ENCODE measurements at places on chromosomes 1 and 21.

GRCh38 chr1:53526451-53527101 is 67.4 kb downstream of the DMRTB1 start:
- DNase-seq, result no peak

- DNase-seq, result no peak
Observed at GRCh38 chr1:107953556-107953955, 11.4 kb downstream of the VAV3 start.

GRCh38 chr1:68178821-68179490 is 53.4 kb downstream of the WLS start:
- no peak for DNase-seq

DNA sequence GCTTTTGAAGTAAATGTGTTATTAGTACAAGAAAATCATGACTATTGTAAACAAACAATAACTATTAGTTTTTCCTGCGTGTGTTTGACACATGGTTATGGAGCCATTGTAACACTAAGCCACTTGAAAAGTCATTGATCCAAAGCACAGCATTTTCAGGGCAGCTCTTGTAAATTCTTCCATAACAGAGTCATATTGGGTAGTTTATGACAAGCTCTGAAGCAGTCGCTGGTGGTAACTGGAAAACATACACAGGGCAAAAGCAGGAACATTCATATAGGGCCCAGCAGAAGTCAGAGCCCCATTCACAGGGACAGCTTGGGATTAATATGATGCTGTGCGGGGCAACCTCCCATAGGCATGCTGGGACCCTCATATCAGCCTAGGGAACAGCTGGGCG is 483.2 kb upstream of the PTBP2 start:
- no peak for DNase-seq

- DNase-seq, result no peak
Observed at GRCh38 chr1:161307230-161307768, 2.5 kb downstream of the MPZ start.

DNA sequence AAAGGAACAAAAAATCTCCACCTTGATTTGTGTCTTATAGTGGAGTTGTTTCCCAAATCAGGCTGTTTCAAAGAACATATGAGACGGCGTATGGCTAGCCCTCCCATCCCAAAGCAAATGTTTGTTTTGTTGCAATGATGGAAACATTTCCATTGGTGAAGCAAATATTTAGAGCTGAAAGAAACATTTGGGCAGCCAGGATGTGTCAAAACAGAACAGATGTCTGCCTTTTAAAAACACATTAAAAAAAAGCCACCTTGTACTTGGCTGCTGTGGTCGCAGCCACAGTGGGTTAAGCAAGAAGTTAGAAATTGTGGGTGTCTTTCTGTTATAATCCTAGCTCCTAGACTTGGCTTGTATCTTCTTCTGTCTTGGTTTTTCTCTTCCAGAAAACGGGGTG is 116.3 kb downstream of the PEX14 start:
- DNase-seq, result no peak

DNA sequence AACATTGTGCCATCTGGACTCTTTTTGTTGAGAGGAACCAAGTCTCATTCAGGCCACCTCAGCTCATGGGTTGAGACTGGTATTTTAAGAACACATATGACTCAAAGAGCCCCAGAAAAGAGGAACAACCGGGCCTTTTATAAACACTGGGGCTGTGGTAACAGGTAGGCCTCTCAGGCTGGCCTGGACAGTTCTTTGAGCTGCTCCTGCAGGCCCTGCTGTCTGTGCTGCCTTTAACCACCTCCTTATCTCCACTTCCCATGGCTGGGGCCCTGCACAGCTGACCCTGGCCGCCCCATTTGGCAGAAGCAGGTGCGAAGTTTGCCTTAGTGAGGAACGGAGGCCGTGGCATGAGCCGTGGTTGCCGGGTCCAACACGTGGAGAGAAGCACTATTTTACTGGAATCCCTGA is 163.3 kb downstream of the RHOU start:
- DNase-seq, result no peak

DNA sequence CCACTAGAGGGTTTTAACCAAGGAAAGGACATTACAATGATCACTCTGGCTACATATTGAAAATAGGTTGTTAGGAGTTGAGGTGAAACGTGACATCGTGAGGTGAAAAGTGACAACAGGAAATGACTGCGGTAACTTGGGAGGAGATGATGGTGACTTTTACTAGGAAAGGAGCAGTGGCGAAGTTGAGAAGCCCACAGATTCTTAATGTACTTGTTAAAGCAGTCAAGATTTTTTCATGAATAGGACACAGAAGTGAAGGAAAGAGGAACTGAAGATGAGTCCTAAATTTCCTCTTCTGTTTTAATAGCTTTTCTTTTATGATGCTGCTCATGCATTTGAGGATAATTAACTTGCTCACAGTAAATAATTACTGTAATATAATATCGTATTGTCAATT is 59.5 kb downstream of the OMA1 start:
- no peak for DNase-seq

- no peak for DNase-seq
Observed at GRCh38 chr1:200771625-200772555, 33.2 kb downstream of the CAMSAP2 start.

DNA sequence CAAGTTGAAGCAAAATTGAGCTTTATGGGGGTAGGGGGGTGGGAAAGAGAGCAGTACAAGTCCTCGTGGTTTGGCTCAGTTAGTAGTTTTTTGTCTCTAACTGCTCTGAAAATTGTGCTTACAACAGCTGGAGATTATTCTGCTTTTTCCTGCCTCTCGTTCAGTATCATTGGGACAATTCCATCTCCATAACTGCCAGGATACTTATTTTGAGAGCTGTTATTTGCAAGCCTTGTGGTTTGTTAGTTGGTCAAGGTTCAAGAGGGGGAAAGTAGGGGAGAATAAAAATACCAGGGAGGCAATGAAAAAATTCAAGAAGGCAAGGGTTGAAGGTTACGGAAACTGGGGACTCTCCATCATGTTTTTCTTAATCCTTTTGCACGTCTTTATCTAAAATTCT is 811.8 kb upstream of the ADGRL2 start:
- DNase-seq, result no peak

GRCh38 chr1:201911826-201912571 is 23.3 kb downstream of the SHISA4 start:
- no peak for DNase-seq

DNA sequence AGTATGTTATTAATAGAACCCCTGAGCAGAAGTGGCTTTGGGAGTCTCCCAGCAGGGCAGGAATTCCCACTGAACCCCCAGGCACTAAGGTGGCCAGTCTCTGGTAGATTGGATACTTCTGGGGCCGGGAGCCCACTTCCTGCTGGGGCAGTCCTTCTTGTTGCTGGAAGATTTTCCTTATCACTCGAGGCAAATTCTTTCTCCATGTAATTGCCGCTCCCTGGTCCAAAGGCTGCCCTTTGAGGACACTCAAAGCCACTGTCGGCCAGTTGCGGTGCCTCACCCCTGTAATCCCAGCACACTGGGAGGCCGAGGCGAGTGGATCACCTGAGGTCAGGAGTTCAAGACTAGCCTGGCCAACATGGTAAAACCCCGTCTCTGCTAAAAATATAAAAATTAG is 22.6 kb upstream of the TNFRSF1B start:
- no peak for DNase-seq

- no peak for DNase-seq
Observed at GRCh38 chr1:161801955-161802354, 35.8 kb downstream of the ATF6 start.

DNA sequence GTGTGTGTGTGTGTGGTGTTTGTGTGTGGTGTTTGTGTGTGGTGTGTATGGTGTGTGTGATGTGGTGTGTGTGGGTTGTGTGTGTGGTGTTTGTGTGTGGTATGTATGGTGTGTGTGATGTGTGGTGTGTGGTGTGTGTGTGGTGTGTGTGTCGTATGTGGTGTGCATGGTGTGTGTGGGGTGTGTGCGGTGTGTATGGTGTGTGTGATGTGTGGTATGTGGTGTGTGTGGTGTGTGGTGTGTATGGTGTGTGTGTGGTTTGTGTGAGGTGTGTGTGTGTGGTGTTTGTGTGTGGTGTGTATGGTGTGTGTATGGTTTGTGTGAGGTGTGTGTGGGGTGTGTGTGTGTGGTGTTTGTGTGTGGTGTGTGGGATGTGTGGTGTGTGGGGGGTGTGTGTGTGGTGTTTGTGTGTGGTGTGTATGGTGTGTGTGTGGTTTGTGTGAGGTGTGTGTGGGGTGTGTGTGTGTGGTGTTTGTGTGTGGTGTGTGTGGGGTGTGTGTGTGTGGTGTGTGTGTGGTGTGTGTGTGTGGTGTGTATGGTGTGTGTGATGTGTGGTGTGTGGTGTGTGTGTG is 106.2 kb upstream of the ADAR start:
- no peak for DNase-seq

GRCh38 chr1:38872401-38873026 is 634 bp downstream of the MYCBP start:
- peak; percentile 18 for DNase-seq

- peak; percentile 44 for DNase-seq
Observed at GRCh38 chr1:87335175-87335884, 6.7 kb downstream of the LMO4 start.

- no peak for DNase-seq
Observed at GRCh38 chr21:45766501-45766900, 123.0 kb downstream of the PCBP3 start.

DNA sequence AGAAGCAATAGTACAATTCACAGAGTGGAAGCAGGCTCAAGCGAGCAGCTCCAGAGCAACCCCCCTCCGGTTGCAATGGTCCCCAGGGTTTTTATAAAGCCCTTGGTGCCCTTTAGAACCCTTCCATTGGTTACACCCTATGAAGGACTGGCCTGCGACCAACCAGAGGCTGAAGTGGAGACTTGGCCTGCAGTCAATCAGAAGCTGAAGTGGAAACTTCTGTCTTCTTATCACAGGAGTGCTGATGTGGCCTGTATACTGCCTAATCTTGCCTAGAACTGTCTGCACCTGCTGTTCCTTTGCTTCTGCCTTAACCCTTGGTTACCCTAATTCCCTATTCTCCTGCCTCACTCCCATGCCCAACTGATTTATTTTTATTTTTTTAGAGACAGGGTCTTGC is 15.4 kb upstream of the FRRS1 start:
- no peak for DNase-seq

DNA sequence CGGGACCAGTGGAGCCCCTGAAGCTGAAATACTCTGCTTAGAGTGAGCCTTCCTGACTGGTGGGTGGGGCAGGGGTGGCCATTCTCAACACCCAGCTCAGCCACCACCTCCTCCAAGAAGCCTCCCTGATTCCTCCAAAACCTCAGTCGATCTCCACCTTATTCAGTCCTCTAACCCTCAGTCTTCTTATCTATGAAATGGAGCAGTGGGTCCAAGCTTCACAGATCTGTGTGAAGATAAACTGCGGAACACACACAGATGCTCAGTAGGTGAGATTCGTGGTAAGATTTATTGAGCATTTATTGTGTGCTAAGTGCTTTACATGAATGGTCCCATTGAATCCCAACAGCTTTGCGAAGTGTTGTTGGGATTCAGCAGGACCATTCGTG is 93.1 kb upstream of the RUNX3 start:
- DNase-seq, result no peak

- no peak for DNase-seq
Observed at GRCh38 chr1:34822202-34822601, 29.4 kb downstream of the GJA4 start.

GRCh38 chr1:2555634-2556276 is 416 bp upstream of the TNFRSF14 start:
- DNase-seq, result no peak

DNA sequence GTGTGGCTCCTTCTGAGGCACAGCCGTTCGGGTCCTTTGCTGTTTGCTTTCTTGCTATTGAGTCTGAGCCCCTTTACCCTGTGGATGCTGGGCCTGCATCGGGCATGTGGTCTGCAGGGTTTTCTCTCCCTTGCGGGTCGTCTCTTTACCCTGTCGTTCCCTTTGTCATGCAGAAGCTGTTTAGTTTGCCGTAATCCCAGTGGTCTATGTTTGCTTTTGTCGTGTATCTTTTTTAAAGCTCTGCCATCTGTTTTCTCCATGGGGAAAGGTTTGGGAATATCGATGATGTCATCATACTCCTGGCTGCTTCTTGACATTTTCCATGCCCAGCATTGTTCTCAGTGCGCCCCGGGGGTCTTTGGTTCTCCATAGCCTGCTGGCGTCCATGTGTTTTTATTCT is 68.2 kb downstream of the AGPAT3 start:
- DNase-seq, result no peak

GRCh38 chr1:41696381-41696780 is 211.9 kb upstream of the EDN2 start:
- no peak for DNase-seq

DNA sequence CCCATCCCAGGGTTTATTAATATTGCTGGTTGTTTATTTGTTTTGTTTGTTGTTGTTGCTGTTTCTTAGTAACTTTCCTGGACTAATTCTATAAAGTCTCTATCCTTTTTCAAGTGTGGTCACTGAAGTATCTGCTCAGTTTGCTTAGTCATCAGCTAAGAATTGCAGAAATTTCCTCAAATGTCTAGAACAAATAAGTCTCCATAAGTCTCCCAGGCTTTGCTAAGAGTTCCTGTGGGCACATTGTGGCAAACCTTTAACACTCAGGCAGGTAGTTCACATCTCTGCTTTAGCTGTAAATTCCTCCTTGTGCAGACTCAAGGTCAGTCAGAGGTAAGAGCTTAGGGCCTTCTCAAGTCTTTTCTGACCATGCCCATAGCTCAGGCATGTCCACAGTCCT is 38.9 kb upstream of the C1orf185 start:
- DNase-seq, result no peak

DNA sequence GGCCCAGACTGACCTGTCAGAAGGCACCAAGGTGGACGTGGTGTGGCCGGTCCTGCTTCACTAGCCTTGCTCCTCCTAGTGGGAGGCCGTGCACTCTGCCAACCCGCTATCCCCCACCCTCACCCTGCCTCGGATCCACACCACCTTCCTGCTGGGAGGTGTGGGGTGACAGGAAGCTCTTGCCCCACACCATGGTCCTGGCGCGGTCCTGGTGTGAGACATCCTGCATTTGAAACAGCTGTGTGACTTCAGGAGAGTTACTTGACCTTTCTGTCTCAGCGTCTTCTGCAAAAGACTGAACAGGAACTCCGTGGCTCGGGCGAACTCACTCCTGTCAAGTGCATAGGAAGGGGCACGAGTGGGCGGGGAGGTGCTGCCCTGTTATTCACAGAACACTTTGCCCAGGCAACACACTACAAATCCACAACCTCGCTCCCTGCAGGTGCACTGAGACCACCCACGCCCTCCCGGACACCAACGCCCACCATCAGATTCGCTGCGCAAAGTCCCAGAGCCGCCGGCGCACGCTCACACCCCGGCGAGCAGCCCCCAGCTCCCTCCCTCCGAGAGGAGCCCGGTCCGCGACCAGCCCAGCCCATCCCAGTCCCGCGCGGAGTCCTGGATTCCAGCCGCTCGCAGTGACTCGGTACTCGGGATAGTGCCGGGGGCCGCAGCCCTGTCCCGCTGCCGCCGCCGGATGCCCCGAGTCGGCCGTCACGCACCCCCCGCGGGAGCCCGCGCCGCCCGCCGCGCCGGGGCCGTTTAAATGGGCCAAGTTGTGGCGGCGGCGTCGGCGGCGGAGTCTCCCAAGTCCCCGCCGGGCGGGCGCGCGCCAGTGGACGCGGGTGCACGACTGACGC is at the start of gene SAMD11:
Gene SAMD11, plus strand, starts transcription at position 793 of the 860 bp plus-strand sequence. CDS start 509 bp downstream, outside the sequence.
- peak; percentile 21 for DNase-seq

- DNase-seq, result no peak
Observed at GRCh38 chr1:228807904-228808605, 72.8 kb downstream of the RHOU start.
